Fibroblast of skin of scalp (primary cell): ENCODE measurements at places on chromosomes 1 and 21.
A peak's percentile ranks its signal among the peaks of the same experiment; 100 is the strongest.

- no peak for DNase-seq
Observed at GRCh38 chr1:53315046-53315445, 12.8 kb downstream of the LRP8 start.

DNA sequence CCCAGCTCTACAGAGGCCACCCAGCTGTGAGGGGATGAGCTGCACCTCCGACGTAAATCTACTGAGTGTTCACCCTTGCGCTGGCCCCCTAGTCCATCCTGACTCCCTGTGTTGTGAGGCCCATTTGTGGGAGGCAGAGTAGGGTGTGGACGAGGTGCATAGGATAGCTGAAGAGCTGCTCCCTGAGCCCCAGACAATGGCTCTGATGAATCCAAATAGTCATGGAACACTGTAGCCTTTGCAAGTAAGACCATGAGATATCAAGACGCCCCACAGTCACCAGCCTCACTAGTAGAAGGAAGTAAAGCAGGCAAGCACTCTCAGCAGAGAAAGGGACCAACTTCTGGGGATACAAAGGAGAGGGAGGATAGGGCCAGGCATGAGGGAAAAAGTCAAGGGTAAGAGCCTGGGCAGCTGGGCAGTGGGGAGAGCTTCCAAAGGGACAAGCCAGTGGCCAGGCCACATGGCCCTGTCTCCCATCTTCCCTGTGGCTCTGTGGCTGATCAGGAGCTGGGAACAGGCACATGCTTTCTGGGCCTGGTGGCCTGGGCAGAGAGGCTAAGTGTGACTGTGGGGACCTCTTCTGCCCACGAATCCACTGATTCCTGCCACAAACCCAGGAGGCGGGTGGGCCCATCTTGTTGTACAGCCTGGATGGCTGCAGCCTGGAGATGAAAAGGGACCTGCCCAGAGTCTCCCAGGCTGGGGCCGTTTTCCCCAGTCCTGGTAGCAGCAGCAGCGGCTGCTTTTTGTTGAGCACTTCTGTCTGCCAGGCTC lies 55.5 kb upstream of the EPS8L3 start:
- no peak for DNase-seq

DNA sequence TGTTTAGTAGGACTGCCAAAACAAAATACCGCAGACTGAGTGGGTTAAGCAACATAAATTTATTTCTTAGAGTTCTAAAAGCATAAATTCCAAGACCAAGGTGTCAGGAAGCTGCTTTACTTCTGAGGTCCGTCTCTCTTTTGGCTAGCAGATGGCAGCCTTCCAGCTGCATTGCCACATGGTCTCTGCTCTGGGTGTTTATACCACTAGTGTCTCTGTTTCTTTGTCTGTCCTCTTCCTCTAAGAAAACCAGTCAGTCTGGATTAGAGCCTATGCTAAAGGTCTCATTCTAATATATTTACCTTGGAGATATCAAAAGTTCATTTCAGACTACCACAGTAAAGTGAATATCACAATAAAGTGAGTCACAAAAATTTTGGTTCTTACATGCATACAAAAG lies 519.8 kb downstream of the COL11A1 start:
- no peak for DNase-seq

DNA sequence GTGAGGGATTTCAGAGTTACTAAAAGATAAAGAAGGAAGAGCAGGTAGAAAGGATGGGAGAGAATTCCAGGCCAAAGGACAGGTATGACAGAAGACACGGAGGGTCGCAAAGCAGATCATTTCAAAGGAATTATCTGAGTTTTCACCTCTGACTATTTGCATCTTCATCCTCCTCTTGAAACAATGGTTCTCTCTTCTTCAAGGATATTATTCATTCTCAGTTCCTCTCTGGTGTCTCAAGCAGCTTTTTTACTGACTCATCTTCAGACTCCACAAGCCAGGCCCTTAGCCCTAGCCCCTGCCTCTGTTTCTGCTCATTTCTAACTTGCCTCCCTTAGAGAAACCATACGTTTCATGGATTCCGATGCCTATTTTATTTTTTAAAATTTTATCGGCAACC lies 15.0 kb downstream of the DDX59 start:
- DNase-seq, result no peak

- no peak for DNase-seq
Observed at GRCh38 chr1:77139389-77139788, 79.8 kb downstream of the PIGK start.

DNA sequence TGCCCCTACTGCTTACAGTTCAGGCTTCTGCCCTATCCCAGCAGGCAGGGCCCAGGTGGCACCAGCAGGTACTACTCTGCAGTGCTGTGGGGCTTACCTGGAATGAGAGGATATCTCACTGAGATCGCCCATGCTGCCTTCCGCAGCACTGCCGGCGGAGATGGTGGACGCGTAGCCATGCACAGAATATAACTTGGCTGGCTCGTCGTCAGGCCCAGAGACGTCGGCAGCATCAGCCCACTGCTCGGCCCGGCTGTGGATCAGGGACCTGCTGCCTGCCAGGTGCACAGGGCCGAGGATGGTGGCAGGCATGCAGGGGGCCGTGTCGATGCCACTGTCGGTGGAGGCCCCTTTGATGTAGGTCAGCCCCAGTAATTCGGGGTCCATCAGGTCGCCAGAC lies 190.9 kb downstream of the SIPA1L2 start:
- no peak for DNase-seq

DNA sequence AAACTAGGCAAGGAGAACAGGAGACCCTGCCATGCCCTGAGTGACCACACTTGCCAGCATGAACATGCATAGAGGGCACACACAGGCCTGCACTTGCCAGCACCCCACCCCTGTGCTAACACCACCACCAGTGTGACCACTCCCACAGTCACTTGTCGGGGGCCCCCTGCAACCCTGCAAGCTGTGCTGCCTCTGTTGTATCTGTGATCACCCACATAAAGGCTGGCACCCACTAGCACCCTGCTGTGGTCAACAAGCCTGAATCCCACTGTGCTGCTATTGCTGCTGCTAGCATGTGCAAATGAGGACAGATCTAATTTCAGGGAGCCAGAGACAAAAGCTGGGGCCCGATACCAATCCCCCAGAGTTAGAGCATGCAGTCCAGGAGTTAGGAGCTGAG lies 217.7 kb downstream of the GIPC2 start:
- DNase-seq, result no peak

- no peak for DNase-seq
Observed at GRCh38 chr1:61079296-61079897, 3.0 kb upstream of the NFIA start.

DNA sequence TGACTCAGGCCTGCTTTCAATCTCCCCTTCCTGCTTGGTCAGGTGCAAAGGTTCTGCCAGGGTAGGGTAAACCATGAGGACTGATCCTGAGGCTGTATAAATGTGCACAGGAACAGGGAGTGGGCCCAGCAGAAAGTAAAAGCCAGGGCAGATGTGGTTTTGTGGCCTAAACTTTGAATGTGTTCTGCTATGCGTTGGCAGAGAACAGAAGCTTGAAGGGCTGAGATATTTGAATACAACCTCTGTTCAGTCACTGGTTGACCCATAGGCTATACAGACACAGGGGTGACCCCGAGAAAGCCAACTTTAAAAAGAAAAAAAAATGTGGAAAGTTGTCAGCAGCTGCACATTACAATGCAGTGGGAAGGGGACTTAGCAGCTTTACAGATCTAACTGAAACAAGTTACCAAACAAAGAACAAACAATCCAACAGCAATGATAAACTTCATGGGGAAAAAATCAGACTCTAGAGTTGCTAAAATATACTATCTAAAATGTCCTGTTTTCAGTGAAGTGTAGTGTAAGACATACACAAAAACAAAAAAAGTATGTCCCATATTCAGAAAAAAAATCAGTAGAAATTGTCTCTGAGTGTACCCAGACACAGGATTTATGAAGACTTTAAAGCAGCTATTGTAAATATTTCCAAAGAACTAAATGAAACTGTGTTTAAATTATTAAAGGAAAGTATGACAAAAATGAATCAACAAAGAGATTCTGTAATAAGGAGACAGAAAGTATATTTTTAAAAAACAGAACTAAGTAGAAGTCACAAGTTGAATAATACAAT lies 216.1 kb downstream of the RPS6KC1 start:
- DNase-seq, result no peak

GRCh38 chr1:27099587-27100334 lies 55.2 kb downstream of the SLC9A1 start:
- DNase-seq, result peak; percentile 90

DNA sequence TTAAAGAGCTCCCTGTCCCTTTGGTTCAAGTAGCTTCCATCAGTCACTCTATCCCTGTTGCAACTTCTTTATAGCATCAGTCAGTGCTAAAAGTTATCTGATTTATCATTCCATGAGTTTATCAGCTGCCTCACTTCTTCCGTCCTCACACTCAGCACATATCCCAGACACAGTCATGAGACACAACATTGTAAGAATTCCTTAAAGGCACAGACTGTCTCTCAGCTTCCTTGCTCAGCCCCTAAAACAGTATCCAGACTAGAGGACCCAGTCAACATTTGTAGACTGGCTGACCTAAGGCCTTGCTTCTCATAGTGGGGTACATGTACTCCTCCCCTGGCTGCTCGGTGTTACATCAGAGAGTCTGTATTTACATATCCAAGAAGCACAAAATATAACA lies 164.9 kb upstream of the ADGRL2 start:
- DNase-seq, result peak; percentile 5

DNA sequence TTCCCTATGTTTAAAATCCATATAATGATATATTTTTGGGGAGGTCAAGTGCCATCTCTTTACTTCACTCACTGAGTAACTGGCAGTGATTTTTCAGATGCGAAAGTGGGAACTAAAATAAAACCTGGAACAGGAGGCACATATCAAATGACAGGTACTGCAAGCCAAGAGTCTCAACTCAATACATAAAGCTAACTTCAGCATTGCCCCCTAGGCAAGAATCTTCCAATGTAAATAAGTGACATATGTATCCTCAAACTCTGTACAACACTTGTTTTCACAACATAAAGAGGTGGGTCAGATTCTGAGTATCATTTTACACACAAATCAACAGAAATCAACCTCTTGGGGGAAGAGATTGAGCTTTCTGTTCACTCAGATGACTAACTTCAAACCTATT lies 18.1 kb downstream of the DCAF8 start:
- DNase-seq, result no peak

DNA sequence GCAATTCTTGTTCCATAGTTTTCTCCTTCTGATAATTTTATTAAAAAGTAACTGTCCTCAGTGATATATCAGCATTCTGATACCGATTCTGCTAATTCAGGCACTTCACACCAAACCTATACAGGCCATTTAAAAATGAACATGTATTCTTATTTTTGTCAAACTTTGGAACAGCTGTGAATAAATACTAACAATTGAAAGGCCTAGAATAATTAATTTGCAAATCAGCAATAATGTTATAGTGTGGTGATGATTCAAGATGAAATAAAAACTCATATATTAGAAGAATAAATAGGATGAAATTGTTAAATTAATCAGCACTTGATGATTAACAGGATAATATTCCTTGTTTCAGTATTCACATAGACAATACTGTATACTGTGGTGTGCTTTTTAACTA lies 9.9 kb downstream of the CDKN2C start:
- DNase-seq, result no peak

- no peak for DNase-seq
Observed at GRCh38 chr1:98426092-98426491, 235.4 kb upstream of the SNX7 start.

DNA sequence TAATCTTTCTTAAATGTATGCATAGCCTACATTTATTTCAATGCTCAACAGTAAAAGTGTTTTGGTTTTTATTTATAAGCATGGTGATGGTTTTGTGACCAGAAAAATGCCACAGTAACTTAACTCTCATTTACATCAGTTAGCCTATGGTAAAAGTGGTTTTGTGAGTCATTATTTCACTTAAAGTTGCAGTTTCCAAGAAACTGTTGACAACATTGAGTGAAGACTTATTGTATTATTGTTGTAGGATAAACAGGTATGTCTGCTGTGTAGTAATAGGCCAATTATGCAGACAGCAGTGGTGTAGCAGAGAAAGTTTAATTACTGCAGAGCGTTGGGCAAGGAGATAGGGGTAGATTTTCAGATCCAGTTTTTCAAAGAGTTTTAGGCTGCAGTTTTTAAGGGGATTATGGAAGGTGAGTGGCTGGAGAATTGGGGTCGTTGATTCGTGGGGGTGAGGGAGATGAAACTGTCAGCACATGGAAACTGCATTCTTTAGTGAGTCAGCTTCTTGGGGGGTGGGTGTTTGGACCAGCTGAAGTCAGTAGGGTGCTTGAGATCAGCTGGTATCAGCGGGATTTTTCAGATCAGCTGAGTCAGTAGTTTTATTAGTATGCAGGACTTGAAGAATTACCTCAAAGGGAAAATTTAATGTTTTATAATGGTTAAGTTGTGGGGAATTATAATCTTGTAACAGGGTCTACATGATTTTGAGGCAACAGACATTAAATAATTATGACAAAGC lies 168.7 kb upstream of the FMN2 start:
- peak; percentile 39 for DNase-seq

- DNase-seq, result no peak
Observed at GRCh38 chr1:58839147-58839795, 55.4 kb upstream of the JUN start.

GRCh38 chr1:230901671-230902070 lies 33.4 kb upstream of the C1orf198 start:
- DNase-seq, result no peak

GRCh38 chr1:23562137-23562876 lies 3.0 kb upstream of the ID3 start:
- DNase-seq, result peak; percentile 99

DNA sequence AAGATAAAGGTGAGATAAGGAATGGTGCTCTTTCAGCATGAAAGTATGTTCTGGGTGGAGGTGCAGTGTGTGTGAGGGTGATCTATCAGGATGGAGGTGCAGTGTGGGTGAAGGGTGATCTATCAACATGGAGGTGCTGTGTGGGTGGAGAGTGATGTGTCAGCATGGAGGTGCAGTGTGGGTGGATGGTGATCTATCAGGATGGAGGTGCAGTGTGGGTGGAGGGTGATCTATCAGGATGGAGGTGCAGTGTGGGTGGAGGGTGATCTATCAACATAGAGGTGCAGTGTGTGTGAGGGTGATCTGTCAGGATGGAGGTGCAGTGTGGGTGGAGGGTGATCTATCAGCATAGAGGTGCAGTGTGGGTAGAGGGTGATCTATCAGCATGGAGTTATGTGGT lies 12.3 kb upstream of the MAP10 start:
- DNase-seq, result no peak

DNA sequence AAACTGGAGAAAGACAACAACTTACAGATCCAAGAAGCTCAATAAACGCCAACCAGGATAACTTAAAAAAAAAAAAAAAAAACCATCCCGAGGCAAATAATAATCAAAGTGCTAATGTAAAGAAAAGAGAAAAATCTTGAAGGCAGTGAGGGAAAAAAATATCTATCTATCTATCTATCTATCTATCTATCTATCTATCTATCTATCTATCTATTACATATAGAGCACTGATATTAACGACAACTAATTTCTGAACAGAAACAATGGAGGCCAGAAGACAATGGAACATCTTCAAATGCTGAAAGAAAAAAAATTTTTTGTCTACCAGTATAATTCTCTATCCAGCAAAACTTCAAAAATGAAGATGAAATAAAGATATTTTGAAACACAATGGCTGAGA lies 18.0 kb downstream of the PACC1 start:
- DNase-seq, result no peak

GRCh38 chr1:56336982-56337381 lies 242.4 kb downstream of the PLPP3 start:
- DNase-seq, result peak; percentile 39

- no peak for DNase-seq
Observed at GRCh38 chr21:35333831-35334618, 284.9 kb upstream of the RUNX1 start.
